ENCODE measurements at places on chromosomes 1 and 21.
A peak's percentile ranks its signal among the peaks of the same experiment; 100 is the strongest.

DNA sequence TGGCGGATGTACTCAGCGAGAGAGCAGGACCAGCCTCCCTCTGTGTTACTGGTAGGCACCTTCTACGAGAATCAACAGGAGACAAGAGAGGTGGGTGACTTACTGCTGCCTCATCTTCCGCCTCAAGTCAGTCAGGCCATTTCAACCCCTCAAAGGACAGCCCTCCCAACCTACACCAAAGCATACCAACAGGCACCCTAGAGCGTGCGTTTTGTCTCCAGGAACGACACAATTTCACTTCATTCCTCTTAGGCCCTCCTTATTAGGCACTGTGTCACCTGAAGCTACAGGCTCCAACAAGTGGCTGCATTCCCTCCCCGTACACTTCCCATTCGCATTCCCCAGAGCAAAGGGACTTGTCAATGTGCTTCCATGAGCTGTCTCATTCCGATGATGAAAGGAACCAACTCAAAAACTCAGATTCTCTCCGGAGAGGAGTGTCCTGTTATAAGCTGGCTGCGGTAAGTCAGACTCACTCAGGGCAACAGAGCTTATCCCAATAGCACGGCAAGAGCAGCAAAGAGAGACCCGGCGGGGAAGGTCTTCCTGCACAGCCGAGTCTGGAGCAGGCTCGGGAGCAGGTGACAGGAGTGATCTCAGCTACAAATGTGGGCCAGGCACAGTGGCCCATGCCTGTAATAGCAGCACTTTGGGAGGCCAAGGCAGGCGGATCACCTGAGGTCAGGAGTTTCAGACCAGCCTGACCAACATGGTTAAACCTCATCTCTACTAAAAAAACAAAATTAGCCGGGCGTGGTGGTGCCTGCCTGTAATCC is 120.6 kb upstream of the IFFO2 start:
- DNase-seq, result no peak

- no peak for DNase-seq
Observed at GRCh38 chr1:172513479-172513878, 19.5 kb upstream of the SUCO start.

- DNase-seq, result no peak
Observed at GRCh38 chr1:7513081-7513480, 258.0 kb upstream of the VAMP3 start.

GRCh38 chr1:172332230-172332629 is 88.3 kb upstream of the C1orf105 start:
- no peak for DNase-seq

- DNase-seq, result no peak
Observed at GRCh38 chr1:193697115-193697762, 510.8 kb upstream of the B3GALT2 start.

DNA sequence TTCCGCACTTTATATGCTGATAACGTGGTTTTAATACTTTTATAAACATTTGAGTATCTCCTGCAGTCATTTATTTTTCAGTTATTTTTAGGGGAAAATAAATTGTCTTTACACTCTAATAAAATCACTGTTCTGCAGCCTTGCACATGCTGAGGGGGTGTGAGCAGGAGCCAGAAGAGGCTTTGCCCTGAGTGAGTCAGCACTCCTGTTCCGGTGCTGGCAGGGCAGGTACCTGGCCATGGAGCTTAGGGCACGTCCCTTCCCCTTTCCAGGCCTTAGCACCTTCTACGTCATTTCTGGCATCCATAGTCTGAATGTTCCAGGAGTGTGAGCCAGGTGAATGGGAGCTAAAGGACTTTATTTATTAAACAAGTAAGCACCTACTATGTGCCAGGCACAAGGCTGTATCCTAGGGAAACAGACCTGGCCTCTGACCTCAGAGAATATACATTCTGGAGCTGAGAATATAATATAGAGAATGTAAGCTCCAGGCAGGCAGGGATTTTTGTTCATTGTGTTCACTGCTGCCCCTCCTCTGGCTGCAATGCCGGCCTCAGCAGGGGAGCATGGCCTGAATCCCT is 402.9 kb downstream of the PTPRU start:
- DNase-seq, result no peak

- no peak for DNase-seq
Observed at GRCh38 chr1:109969907-109970306, 14.7 kb upstream of the AHCYL1 start.

GRCh38 chr21:36854391-36854790 is 112.1 kb downstream of the HLCS start:
- peak; percentile 3 for DNase-seq

GRCh38 chr1:33740040-33740744 is 123.7 kb upstream of the HMGB4 start:
- DNase-seq, result no peak

- peak; percentile 59 for DNase-seq
Observed at GRCh38 chr1:241848686-241849344, 811 bp downstream of the EXO1 start.

DNA sequence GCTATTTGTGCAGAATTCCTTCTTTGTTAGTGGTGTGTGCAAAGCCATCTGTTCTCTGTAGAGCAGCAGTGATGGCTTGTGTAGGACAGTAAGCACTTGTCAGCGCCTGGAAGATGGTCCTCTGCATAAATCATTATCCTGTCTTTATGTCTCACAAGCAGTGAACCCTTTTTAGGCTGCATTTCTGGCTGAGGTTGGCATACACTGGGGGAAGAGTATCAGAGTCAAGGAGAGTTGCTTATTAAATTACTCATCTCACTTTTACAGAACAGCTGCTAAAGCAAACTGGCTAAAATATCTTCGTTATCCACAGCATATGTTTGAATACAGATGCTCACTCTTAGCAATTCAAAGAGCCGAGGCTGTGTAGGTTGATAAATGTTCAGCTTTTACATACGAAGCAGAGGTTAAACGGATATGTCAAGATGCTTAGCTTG is 54.6 kb upstream of the NCAM2 start:
- DNase-seq, result no peak

GRCh38 chr1:3787349-3787715 is 9.0 kb downstream of the LRRC47 start:
- DNase-seq, result no peak

DNA sequence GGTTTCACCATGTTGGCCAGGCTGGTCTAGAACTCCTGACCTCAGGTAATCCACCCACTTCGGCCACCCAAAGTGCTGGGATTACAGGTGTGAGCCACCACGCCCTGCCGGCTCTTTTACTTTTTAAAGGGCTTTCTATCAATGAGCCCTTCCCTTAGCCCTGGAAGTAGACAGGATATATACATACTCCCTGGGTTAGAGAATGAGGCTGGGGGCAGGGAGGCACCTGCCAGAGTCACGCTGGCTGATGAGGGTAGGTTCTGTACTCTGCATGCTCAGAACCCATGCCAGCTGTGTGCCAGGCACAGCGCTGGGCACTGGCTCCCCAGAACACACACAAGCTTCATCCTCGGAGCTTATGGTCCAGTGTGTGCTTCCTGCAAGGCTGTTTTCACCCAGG is 113.6 kb upstream of the IPO9 start:
- DNase-seq, result no peak

DNA sequence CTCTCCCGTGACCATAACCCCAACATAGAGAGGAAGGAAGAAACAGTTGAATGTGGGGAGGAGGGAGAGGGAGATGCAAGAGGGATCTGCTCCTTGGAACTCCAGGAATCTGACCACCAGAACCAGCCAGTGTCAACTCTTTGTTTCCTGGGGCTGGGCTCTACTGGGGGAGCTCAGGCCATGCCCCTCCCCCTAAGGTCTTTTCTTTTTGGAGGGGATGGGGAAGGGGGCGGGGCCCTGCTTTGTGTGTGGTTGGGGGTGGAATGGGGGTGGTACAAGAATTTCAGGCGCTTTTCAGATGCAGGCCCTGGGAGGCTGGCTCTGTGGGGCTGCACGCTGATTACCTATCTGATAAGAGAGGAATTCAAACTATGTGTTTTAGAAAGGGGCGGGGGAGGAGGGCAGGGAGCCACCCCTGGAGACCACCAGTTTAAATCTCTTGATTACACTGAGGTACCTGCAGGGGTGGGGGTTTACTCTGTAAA is 8.3 kb downstream of the LIN28A start:
- DNase-seq, result no peak

GRCh38 chr21:26100573-26100972 is 70.0 kb downstream of the APP start:
- DNase-seq, result no peak

- DNase-seq, result no peak
Observed at GRCh38 chr1:101071470-101071891, 45.9 kb upstream of the DPH5 start.

- no peak for DNase-seq
Observed at GRCh38 chr1:27868556-27868931, 3.8 kb upstream of the THEMIS2 start.

DNA sequence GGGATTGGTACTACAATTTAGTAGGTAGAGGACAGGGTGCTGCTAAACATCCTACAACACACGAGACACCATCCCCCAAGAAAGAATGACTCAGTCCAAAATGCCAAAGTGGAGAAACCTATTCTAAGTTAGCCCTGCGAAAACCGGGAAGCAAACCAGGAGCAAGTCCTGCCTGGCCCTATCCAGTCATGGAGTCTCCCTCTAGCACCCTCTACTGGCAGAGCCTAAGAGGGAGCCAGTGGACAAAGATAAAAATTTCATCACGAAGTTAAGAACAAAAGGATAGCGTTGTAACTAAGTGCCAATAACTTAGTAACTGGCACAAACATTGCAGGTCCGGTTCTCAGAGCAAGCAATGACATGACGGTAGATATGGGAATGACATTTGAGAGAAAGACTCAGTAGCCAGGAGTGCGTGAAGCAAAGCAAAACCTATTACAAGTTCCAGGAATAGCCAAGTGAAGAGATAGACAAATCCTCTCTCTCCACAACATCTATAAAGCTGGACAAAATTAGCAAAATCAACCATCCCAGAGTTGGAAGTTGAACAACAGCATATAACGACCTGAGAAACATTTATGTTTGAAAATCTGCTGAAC is 383.5 kb downstream of the OMA1 start:
- DNase-seq, result peak; percentile 70

DNA sequence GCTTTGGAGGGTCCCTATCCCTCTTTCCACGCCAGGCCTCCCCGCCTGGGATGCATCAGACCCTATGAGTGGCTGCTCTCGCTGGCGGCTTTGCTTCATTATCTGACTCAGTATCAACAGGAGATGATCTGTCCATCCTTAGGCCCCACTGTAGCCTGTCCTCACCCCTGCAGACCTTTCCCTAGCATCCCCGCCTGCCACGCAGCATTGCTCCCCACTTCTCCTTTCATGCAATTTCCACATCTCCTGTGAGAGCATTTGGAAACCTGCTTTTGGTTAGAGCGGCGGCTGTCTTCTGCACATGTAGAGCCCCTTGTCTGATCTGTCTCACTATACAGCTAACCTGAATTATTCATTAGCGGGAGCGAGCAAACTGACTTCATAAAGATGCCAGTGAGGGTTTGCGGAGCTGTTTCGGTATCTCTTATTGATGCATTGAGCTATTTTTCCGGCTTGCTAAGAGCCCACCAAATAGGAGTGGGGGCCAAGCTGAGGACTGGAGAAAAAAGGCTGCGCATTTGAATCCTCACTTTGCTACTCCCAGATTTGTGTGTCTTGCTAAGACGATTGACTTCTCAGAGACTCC is 40.0 kb upstream of the ATP2B4 start:
- DNase-seq, result no peak

GRCh38 chr1:101781201-101781831 is 215.4 kb downstream of the OLFM3 start:
- DNase-seq, result peak; percentile 82
